Endothelial cell of umbilical vein (primary cell): ENCODE measurements at places on chromosomes 6 and 20. TPM values are rescaled to one million over a fixed set of nuclear protein-coding genes. Genes with fewer than 3 reads are reported as not detected.

- no peak for DNase-seq
Observed at GRCh38 chr20:3434232-3434631, 26.8 kb upstream of the DNAAF9 start.

DNA sequence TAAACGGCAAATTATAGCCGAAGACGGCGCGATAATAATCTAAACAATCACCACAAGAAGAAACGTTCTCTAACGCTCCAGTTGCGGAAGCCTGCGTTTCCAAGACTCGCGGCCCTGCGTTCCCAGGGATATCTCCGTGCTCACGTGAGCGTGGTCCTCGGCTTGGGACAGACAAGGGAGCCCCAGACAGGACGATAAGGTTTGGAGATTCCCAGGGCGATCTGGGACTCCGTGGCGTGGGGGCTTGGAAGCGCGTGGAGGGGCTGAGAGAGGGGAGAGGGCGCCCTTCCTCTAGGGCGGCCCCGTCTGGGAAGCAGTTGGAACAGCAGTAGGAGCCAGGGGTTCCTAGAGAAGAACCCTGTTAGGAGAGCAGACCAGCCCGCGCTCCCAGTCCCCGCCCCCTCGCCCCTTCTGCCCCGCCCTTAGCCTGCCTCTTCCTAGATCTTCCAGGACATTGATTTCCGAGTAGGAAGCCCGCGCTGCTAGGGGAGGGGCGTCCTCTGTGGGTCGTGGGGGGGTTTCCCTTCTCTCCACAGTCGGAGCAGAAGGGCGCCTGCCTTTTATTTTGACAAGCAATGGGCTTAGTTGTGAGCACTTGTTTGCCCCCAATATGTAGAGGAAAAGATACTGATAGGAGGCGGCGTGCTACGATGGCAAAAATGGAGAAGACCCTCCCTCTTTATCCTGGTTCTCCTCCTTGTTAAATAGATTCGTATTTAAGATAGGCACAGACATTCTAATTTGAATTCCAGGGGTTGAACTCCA lies 10.6 kb downstream of the NRN1 start:
- DNase-seq, result peak; percentile 79

DNA sequence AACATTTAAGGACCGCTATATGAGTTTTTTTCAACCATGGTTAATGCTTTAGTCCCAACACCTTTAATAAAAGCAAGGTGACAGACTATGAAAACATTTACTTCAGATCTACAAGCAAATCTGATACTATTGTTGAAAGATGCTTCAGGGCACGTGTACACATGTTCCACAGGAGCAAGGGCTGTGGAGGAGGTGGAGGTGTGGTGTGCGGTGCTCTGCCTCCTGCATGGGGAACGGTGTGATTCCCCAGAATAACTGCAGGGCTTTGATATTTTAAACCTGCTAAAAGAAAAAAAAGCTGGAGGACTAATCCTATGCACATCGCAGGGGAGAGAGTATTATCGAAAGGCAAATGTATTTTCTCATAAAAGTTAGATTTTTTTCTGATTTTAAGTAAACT lies 188.1 kb upstream of the CEP162 start:
- no peak for DNase-seq

DNA sequence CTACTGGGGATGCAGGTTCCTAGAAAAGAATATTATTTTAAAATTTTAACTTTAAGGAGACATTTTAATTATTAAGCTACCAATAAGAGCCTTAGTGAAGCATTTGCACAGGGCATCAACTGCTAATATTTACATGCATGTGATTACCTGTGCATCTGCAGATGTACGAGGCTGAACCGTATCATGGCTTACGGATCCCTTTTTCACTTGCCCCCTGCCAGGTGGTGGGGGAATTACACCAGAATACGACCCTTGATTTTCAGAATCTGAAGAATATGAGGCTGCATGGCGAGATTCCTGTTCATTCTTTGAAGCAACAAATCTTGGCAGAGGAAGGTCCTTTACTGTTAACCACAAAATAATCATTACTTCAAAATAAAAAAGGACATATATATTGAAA lies 42.7 kb downstream of the REPS1 start:
- no peak for DNase-seq

DNA sequence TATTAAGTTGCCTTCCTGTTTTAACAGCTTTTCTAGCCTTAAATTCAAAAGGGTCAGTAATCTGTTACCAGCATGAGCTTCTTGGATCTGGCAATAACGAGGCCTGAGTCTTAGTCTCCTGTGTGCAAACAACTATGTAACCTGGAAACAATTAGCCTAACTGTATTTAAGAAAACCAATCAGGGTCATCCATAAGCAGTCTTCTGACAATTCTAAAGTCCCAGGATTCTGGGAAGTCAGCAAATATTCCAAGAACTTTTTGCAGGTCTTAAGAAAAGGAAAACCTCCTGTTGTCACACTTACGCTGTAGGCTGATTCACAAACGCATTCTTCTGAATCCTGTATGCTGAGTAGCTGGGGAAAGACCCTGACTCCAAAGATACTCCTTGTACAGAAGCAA lies 90.4 kb downstream of the COL12A1 start:
- DNase-seq, result no peak

The DYNLT2 gene
- 0.88 and 1.5 TPM in 2 replicates for total RNA-seq

GRCh38 chr6:96794980-96795379 lies 42.3 kb downstream of the GPR63 start:
- DNase-seq, result no peak

DNA sequence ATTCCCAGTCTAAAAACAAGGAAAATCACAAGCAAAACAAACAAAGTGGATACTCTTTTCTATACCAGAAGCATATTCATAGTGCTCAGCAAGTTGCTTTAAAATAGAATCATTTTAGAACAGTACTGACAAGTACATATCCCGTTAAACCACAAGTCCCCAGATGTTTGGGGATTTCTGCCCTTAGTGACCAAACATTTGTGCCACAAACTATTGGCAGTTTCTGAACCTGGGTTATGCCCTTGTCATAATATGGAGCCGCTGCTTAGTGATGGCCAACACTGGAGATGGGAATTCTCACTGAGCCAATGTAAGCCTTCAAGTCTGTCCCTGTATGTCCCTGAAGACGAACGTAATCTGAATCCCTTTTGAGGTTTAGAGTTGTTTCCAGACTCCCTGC lies 436.7 kb upstream of the JAG1 start:
- DNase-seq, result no peak

DNA sequence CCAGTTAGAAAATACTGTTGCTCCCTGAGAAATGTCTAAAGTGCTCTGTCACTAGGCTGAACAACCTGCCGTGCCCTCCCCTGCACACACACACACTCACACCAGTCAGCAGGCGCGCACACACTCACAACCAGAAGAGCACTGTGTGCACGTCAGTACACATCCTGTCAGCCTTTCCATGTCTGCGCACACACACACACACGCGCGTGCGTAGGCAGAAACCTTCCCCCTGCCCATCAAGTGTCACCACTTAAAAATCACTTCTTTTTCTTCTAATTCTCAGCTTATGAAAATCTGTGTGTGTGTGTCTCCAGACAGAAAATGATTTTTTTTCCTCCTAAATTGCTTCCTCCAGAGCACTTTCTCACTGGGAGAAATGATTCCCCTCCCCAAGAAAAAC lies 100.3 kb downstream of the EDN3 start:
- no peak for DNase-seq

The ALDH8A1 gene
- 0.58 and 0.95 TPM in 2 replicates for total RNA-seq

GRCh38 chr20:22532598-22532997 lies 51.8 kb downstream of the FOXA2 start:
- no peak for DNase-seq

- DNase-seq, result no peak
Observed at GRCh38 chr6:42460883-42461282, 9.2 kb upstream of the TRERF1 start.

DNA sequence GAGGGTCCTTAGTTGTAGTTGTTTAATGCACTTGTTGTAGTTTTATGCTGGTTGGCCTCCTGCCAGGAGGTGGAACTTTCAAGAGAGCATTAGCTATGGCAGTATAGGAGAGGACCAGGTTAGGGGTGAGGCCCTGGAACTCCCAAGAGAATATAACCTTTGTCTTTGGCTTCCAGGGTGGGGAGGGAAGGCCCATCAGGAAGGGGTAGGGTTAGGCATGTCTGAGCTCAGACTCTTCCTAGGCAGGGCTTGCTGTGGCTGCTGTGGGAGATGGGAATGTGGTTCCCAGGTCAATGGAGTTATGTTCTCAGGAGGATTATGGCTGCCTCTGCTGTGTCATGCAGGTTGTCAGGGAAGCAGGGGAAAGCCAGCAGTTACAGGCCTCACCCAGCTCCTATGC lies 20.0 kb upstream of the GABRR1 start:
- no peak for DNase-seq

The SLC26A8 gene
- not detected in 2 replicates for total RNA-seq

- peak; percentile 69 for DNase-seq
Observed at GRCh38 chr6:13194852-13195251, 133.5 kb downstream of the TBC1D7 start.

GRCh38 chr6:36350681-36351571 lies 14.2 kb upstream of the BNIP5 start:
- DNase-seq, result peak; percentile 97

DNA sequence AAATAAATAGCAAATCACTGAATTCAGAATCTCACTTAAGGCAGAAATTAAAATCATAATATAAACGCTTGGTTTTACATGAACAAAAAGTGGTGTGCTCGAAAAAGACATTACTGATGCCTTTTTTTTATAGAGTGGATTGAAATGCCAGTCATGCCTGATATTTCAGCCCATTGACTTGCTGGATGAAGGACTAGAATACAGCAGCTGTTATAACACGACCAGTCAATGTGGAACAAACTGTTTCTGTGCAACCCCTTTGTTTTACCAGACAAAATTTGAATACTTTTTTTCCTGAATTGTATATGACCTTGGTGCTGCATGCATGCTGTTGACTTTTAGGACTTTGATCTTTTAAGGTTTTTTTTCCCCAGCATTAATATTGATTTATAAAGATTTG lies 150.0 kb downstream of the QKI start:
- DNase-seq, result no peak

GRCh38 chr6:170174124-170174770 lies 116.6 kb downstream of the DLL1 start:
- DNase-seq, result no peak

GRCh38 chr20:51206032-51206662 lies 183.2 kb upstream of the KCNG1 start:
- DNase-seq, result no peak

DNA sequence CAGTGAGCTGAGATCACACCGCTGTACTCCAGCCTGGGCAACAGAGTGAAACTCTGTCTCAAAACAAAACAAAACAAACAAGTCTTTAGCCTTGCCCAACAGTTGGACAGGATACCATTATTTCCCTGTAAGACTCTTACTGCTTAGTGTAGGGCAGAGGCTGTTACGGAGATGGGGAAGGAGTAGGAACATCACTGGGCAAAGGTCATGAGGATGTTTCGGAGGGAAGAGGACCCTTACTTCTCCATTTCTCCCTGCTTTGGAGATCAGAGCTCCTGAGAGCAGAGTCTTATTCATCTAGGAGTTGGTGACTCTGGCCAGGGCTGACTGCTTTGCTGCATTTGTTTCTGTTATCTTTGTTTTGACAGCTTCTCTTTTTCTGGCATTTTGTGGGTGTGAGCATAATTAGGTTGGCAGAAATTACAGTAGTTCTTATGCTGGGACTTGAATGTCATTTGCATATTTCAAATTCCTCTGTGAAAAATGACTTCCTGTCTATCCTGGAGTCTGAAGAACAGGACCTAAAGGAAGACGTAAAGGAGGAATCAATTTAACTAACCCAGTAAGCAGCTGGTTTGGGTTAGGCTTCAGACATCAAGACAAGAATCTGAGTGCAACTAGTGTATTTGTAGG lies 89.0 kb downstream of the CDS2 start:
- DNase-seq, result peak; percentile 84

- DNase-seq, result no peak
Observed at GRCh38 chr6:470901-471448, 79.4 kb downstream of the IRF4 start.

- DNase-seq, result peak; percentile 50
Observed at GRCh38 chr6:132100388-132100990, 149.3 kb upstream of the CCN2 start.

The CABLES2 gene
- total RNA-seq, result 9.9 TPM in 2 replicates

- DNase-seq, result no peak
Observed at GRCh38 chr6:18707714-18708439, 320.7 kb downstream of the RNF144B start.

DNA sequence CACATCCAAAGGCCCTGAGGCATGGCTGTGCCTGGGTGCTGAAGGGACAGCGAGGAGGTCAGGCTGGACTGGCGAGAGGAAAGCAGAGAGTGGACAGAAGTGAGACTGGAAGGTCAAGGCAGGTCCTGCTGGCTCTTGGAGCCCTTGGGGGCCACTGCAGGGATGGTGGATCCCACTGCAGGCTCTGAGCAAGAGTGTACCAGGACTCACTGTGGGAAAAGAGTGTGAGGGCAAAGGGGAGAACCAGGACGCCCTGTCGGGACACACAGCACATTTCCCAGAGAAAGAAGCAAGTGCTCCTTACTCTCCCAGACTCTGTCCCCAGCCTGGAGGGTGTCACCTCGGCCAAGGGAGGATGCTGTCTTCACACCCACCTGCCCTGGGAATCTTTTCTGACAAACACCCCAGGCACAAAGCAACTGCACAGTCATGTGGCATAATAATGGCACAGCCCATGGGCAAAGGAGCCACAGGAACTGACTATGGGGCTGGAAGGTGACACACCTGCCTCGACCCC lies 172.3 kb upstream of the CST7 start:
- DNase-seq, result no peak

DNA sequence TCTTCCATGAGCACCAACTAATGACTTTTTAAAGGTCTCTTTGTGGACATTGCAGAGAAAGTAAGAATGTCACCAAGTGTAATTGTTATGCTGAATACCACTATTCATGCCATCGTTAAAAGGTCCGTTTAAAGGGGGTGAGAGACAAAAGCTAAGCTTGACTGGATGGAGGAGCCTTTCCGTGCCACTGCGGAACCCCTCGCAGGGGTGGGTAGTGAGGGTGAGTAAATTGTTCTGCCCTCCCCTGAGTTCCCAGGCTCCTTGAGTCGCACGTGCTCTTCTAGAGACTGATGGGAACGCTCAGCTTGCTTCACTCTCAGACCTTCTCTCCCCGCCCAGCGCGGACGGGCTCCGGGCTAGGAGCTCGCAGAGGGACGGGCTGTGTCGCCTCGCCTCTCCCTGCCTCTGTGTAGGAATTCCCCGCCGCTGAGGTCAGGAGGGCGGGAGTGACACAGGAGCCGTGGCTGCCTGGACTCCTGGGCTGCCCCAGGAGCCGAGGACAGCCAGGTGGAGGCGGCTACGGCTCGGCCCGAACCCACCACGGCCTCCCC lies 314.8 kb upstream of the QKI start:
- DNase-seq, result no peak

DNA sequence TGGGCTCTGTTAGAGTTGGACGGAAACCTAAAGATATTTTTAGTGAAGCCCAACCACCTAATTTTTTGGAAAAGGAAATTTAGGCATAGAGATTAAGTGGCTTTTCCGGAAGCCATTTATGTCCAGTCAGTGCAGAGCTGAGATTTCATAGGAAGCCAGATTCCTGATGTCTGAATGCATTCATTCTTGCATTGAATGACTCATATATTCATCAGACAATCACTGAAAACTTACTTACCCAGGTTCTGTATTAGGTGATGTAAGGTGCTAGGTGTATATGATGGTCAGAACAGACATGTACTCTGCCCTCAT lies 4.1 kb downstream of the SH3BGRL2 start:
- DNase-seq, result peak; percentile 67

The DEFB132 gene
- not detected in 2 replicates for total RNA-seq

The ZC2HC1B gene
- total RNA-seq, result not detected in 2 replicates
